ENCODE measurements at places on chromosomes 2 and 18. TPM values are rescaled to one million over a fixed set of nuclear protein-coding genes. Genes with fewer than 3 reads are reported as not detected.
A peak's percentile ranks its signal among the peaks of the same experiment; 100 is the strongest.

DNA sequence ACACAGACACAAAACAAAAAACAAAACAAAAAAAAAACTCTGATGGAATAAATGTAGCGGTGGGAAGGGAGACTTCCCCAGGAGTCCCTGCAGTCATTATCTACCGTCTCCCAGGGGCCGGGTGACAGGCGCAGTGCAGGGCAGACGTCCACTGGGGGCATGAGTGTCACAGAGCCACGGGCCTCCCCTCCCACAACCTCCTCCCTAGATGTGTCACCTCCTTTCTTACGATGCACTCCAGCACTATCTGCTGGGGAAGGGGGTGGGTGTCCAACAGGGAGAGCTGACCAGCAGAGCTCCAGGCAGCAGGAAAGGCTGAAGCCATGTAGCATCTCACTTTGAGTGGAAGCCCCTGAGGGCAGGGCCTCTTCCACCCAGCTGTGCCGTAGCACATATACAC is 84.5 kb downstream of the LONRF2 start:
- DNase-seq, result no peak
- H3K4me1 ChIP-seq, result no peaks in the 10 kb centered on the region
- H3K27ac ChIP-seq, result no peak overlapping the region
- peaks cover 5% of the 10 kb centered on the region for H3K27me3 ChIP-seq
- no peaks in the 10 kb centered on the region for H3K36me3 ChIP-seq

- no peak overlapping the region for H3K4me3 ChIP-seq
- no peaks in the 10 kb centered on the region for H3K36me3 ChIP-seq
- no peaks in the 10 kb centered on the region for H3K27me3 ChIP-seq
- DNase-seq, result no peak
- H3K27ac ChIP-seq, result no peak overlapping the region
- no peaks in the 10 kb centered on the region for H3K4me1 ChIP-seq
These were observed 32.1 kb downstream of the GLS start for GRCh38 chr2:190912726-190913125.

DNA sequence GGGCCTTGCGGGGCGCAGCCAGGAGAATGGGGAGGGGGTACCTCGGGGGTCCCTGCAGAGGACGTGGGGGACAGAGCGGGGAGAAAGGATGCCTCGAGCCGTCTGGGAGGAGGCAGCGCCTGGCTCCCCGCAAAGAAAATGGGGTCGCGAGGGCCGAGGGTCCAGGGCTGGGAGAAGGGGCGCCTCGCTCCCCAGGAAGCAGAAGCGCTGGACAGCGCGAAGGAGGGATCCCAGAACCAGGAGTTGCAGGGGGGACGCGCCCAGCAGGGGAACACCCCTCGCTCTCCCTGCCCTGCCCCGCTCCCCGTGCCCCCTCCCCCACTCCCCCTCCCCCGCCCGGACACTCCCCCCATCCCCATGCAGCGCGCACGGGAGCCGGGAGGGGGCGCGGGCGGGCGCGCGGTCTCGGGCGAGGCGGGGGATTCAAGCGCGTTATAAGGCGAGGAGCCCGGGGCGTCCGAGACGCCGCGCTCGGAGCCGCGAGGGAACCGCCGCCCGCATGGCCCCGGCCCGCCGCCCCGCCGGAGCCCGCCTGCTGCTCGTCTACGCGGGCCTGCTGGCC is at the start of gene ERFE:
TSS of gene ERFE (plus strand) at position 462 of the 562 bp plus-strand sequence. CDS start at position 500, 38 bp downstream.
- no peak for DNase-seq
- peaks cover 18% of the 10 kb centered on the region for H3K4me1 ChIP-seq
- H3K4me3 ChIP-seq, result peak within 1 kb of the TSS; percentile 32
- peaks cover 8% of the 10 kb centered on the region for H3K27me3 ChIP-seq
- no peak within 1 kb of the TSS for H3K27ac ChIP-seq

GRCh38 chr2:120253021-120253882 is 600 bp downstream of the RALB start:
- no peaks in the 10 kb centered on the region for H3K36me3 ChIP-seq
- H3K4me3 ChIP-seq, result peak overlapping the region; percentile 78

DNA sequence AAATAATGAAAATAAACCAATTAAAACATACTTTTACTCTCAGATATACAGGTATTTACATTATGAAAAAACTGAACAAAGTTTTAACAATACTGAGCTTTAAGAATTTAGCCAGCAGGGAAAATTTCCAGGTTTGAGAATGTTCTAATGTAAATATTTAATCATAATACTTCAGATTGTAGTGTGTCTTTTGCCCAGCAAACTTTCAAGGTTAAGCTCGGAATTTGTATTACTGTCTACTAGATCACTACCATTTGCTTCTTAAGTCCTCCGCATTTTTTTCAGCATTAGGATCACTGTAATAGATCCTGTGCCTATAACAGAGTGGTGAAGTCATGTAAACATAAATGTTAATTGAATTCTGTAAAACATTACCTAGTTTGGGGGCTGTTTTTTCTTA is 52.7 kb downstream of the CFAP210 start:
- H3K4me3 ChIP-seq, result no peak overlapping the region
- no peak overlapping the region for H3K27ac ChIP-seq
- DNase-seq, result no peak
- peaks cover 13% of the 10 kb centered on the region for H3K36me3 ChIP-seq
- H3K4me1 ChIP-seq, result no peaks in the 10 kb centered on the region
- no peaks in the 10 kb centered on the region for H3K27me3 ChIP-seq

DNA sequence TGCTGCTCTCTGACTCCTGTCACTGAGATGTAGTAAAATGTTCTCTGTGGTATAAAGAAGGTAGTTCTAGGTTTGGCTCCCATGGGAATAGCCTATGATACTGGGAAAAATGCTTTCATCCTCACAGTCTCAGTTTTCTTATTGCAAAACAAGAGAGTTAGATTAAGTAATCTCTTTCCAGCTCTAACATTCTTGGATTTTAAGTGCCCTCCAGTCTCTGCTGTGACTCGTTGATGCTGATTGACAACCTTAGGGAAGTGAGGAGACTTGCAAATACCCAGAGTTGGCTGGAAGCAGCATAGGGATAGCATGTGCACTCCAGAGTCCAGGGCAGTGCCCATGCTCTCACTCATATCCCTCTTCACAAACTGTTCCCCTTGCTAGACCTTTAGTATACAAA is 534.9 kb downstream of the SLC4A3 start:
- no peaks in the 10 kb centered on the region for H3K4me1 ChIP-seq
- no peak for DNase-seq
- H3K27me3 ChIP-seq, result no peaks in the 10 kb centered on the region
- no peak overlapping the region for H3K4me3 ChIP-seq

Gene IL18R1
- total RNA-seq, result 1.0 TPM

Gene PCGF1
- 17.5 TPM for total RNA-seq

- H3K27me3 ChIP-seq, result no peaks in the 10 kb centered on the region
- DNase-seq, result no peak
- H3K36me3 ChIP-seq, result no peaks in the 10 kb centered on the region
- no peaks in the 10 kb centered on the region for H3K4me1 ChIP-seq
- H3K4me3 ChIP-seq, result no peak overlapping the region
- H3K27ac ChIP-seq, result no peak overlapping the region
These were observed 65.4 kb downstream of the TRPM8 start for GRCh38 chr2:233982421-233983121.

Gene REEP1
- total RNA-seq, result 16.0 TPM
